ENCODE measurements at places on chromosomes 6 and 20.

- DNase-seq, result no peak
Observed at GRCh38 chr6:1477432-1478090, 88.2 kb downstream of the FOXF2 start.

DNA sequence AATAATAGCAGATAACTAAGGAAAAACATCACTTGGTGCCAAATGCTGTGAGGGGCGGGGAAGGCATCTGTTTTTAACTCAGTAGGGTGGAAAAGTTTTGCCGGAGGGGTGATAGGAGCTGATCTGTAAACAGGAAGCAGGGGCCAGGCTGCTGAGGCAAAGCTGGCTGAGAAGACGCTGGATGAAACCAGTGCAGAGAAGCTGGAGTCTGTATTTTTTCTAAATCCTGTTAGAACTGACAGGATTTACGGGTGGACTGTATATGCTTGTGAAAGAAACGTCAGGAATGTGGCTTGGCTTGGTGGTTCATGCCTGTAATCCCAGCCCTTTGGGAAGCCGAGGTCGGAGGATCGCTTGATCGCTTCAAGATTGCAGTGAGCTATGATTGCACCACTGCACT, 5.6 kb downstream of the PCMTD2 start:
- DNase-seq, result no peak

- no peak for DNase-seq
Observed at GRCh38 chr20:58718729-58719128, 26.1 kb downstream of the NPEPL1 start.

DNA sequence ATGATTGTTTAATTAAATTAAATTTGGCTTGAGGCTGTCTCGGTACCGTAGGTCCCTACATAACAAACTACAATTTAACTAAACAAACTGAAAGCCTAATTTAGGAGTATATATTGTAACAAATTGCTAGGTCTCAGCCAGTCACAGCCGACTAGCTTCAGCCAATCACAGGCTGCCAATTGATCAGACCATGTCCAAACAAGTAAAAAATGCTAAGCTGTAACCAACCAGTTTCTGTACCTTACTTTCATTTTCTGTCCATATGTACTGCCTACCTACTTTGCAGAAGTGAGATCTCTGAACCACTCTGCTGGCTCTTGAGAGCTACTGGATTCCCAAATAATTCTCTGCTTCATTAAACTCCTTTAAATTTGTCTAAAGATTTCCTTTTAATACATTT, 648.0 kb upstream of the GJE1 start:
- DNase-seq, result no peak

DNA sequence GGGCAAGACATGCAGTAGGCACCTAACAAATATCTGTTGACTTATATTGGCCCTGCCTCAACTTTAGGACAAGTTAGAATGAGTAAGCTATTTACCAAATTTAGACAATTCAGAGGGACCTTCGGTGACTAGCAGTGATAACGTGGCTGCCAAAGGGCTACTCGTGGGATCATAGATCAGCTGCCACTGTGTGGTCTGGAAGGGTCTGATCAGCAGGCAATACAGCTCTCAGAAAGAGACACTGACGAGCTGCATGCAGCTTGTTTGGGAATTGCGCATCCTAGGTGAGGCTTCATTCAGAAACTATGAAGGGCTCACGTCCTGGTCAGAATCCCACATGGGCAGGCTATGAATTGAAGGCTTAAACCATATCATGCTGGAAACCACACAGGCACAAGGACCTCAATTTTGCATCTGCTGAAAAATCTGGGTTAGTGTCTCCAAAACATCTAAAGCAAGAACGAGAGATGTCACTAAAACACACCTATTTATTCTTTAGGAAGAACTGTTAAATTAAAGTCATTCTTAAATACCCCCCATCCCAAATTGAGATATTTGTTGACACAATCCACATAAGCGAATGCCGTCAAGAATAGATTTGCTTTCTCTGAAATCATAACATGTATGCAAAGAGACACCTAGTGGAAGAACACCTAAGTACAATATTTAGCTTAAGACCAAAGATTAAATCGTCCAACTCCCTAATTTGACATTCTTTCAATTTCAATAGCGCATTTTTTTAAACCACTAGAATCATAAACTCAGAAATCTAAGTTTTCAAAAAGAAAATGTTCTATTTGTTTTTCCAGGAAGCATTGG, 79.6 kb downstream of the IPCEF1 start:
- peak; percentile 47 for DNase-seq

DNA sequence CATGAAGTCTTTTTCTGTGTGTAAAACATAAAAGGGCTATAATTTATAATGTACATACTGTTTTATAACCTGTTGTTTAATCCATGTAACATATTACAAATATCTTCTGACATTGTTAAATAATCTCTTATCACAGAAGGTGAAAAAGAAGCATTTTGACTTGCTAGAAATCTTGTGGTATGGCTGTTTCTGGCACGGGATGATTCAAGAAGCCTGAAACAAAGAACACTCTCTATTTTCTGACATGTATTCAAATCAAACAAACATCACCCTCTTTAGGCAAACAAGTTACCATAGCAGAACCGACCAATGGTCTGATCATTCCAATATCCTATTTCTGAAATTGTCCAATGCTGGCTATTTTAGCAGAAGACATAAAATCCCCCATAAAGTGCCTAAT, 55.4 kb downstream of the HS3ST5 start:
- no peak for DNase-seq

GRCh38 chr6:35183935-35184334, 29.8 kb upstream of the SCUBE3 start:
- DNase-seq, result no peak

GRCh38 chr6:32941214-32941768, 463 bp upstream of the HLA-DMB start:
- no peak for DNase-seq

GRCh38 chr20:38893565-38894090, 32.6 kb upstream of the FAM83D start:
- DNase-seq, result peak; percentile 87

- no peak for DNase-seq
Observed at GRCh38 chr6:89161326-89162046, 15.6 kb downstream of the PM20D2 start.

DNA sequence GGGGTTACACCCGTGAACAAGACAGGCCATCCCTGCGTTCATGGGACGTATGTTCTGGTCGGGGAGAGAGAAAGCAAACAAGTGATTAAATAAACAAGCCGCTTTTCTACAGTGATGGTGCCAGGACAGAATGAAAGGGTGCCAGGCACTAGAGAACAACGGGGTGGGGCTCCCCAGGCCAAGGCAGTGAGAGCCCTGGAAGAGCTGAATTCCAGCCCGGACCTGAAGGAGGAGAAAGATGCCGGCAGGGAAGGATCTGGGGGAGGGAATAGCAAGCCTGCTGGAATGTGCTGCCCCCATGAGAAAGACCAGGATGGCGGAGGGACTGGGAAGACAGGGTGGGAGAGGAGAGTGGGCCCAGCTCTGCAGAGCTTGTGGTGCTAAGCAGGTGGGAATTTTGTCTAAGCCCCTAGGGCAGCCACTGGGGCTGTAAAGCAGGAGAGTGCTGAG, 7.5 kb downstream of the SNAI1 start:
- DNase-seq, result no peak

DNA sequence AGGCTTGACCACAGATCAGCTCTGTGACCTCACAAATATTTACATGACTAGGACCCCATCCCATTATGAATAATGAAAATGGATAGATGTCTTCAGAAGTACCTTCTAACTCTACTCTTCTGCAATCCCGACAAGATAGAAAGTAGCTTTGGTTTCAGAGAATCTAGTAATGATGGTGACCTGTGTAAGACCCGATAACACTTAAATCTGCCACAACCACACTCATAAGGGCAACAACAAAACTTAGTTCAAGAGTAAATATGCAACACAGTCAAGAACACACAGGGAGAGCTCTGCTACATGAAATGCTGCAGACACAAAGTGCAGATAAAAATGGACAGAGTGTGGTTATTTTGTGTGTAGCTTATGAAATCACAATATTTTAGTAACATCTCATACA, 9.6 kb downstream of the CHD6 start:
- DNase-seq, result no peak

DNA sequence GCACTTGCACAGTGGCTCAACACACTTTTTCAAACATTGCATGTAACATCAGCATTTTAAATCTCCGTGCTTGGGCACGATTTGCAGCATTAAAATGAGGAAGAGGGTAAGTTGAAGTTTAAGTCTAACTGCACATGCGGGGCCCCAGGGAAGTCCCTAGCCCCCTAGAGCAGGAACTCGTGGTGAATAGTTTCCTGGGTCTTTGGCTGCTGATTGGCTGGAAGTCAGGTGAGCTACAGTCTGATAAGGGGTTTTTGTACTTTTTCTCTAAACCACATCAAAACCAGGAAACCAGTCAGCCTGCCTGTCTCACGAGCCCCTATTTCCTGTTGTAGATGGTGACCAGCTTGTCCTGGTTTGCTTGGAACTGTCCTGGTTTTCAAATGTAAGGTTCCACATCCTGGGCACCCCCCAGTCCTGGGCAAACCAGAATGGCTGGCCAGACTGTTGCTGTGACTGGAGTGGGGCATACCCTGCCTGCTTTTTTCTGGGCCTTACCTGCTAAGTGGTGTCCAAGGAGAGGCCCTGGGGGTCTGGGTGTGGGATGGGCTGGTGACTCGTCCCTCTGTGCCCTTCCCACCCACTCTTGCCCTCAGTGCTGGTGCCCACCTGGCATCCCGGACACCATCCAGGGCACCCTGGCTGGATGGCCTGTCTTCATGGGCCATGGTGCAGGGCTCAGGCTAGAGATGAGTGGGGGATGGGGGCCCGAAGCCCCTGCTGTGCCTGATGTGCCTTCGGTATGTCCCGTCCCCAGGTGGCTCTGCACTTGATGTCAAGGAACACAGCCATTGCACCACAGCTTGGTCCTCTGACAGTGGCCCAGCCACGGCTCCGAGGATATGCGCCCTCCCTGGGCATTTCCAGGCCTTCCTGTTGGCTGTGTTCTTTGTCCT, 31.8 kb downstream of the SUN5 start:
- no peak for DNase-seq

DNA sequence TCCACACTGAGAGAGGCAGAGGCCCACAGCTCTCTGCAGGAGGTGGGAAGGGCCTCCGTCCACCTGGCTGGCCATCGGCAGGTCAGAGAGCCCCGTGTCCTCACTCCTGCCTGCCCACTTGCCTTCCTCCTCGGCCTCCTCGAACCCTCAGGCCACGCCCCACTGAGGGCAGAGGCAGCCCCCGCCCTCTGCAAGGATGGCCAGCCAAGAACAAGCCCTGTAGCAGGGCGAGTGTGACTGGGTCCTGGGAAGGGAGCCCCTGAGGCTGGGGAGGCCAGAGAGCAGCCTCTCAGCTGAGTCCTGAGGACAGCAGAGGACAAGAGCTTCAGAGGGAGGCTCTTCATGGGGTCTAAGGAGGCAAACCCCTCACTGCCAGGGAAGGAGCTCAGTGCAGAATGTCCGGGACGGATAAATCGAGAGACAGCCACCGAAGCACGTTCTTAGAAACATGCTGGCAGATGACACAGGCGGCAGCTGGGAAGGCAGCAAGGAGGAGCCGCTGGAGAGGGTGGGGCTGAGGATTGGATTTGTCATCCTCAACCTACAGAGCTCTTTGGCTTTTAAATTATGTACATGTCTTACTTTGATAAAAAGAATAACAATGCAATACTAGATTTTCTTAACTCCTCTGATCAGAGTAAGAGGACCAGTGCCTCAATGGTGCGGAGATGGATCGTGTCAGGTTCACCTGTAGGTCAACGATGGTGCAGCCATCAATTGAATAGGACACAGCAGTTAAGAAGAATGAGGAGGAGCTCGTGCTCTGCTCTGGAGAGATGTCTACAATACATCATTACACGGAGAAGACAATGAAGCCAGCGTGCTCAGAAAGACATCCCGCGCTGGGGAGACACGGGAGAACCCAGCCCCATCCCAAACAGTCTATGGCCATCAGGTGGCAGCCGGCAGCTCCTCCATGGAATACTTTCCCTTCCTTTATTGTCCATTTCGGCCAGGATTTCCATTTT, 53.0 kb downstream of the GNAS-AS1 start:
- DNase-seq, result no peak

GRCh38 chr6:142844065-142844755, 100.8 kb downstream of the HIVEP2 start:
- DNase-seq, result no peak

- no peak for DNase-seq
Observed at GRCh38 chr6:41164551-41165120, 1.7 kb upstream of the TREM2 start.

DNA sequence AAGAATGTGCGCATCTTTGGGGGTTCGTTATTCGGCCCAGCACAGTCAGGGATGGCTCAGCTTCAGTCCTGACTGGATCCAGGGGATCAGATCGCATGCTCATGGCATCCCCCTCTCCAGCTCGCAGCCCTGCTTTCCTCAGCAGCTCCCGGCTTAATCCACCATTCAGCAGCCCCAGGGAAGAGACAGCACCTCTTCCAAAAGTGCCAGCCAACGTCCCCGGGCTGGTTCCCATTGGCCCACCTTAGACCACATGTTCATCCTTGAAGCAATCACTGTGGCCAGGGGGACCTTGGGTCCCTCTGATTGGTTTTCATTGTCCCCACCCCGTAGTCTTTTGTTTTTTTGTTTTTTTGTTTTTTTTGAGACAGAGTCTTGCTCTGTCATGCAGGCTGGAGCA, 188.7 kb downstream of the ZMYND8 start:
- DNase-seq, result no peak

Data from HEK293T (cell line).